ENCODE measurements at places on chromosomes 11 and 22.

DNA sequence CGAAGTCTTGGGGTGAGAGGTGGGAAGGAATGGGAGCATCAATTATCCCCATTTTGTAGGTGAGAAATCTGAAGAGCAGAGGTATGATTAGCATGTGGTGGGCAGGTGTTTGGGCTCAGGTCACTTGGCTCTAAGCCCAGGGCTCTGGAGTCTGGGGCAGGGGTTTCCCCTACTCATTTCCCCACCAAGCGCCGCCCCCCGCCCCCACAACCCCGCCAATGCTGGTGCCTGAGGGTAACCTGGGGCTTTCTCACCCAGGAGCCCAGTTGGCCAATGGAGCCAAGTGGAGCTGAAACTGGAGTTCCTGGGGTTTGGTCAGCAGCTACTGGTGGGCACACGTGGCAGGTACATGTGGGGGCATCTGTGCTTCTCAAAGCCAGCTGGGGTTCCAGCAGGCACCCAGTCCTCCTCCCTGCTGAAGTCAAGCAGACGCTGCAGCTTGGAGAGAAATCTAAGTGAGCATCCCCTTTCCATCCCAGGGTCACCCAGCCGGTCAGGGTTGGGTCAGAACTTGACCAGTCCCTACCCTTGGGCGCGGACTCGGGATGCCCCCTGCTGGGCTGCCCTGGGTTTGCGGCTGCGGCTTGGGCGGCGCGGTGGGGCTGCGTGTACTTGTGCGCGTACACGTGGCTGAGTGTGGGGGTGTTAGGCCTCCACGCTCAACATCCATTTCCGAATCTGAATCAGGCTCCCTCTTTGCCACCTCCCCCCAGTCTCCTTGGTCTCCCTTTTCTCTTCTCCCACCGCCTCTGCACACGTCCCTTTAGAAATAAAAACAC, 1.7 kb upstream of the CHRM1 start:
- no peak overlapping the region for H3K27ac ChIP-seq
- no peak overlapping the region for H3K4me3 ChIP-seq
- H3K4me1 ChIP-seq, result peaks cover 3% of the 10 kb centered on the region
- no peaks in the 10 kb centered on the region for H3K36me3 ChIP-seq
- H3K27me3 ChIP-seq, result peaks cover 57% of the 10 kb centered on the region
- DNase-seq, result no peak

GRCh38 chr11:6856871-6857270, 6.0 kb upstream of the OR10A2 start:
- no peaks in the 10 kb centered on the region for H3K4me1 ChIP-seq
- no peaks in the 10 kb centered on the region for H3K27me3 ChIP-seq
- peak; percentile 0 for DNase-seq
- no peak overlapping the region for H3K27ac ChIP-seq
- H3K36me3 ChIP-seq, result no peaks in the 10 kb centered on the region

DNA sequence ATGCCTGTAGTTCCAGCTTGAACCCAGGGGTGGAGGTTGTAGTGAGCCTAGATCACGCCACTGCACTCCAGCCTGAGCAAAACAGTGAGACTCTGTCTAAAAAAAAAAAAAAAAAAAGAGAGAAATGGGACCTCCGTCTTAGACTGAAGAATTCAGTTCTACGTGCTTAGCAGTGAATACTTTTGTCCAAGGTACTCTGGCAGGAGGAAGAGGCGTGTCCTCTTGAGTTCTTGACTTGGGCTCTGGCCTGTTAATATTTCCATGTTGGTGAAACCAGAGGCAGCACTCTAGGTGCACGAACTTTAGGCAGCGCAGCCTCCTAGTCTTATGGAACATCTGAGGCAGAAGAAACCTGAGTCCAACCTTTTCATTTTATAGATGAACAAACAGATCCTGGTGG, 2.4 kb downstream of the HMBS start:
- no peak for DNase-seq
- H3K36me3 ChIP-seq, result peaks cover 5% of the 10 kb centered on the region
- no peak overlapping the region for H3K4me3 ChIP-seq
- H3K27ac ChIP-seq, result no peak overlapping the region

- H3K36me3 ChIP-seq, result no peaks in the 10 kb centered on the region
- H3K4me1 ChIP-seq, result no peaks in the 10 kb centered on the region
- H3K27me3 ChIP-seq, result no peaks in the 10 kb centered on the region
- H3K4me3 ChIP-seq, result no peak overlapping the region
- no peak overlapping the region for H3K27ac ChIP-seq
Measured at GRCh38 chr11:14612694-14613093, 30.9 kb upstream of the PDE3B start.

DNA sequence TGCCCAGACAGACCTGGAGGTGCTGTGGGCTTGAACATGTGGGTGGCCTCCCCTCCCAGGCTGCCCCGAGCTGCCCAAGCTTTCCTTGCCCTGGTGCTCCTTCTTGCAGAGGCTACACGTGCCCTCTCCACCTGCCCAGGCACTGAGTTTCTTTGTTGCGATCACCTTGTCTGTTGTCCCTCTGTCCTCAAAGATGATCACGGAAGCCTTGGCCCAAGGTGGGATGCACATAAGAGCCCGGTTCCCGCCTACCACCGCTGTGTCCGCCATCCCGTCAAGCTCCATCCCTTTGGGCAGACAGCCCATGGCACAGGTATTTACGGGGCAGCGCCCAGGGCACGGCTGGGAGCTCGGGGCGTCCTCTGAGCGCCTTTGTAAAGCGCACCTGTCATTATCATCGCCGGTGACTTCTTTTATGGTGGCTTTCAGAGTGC, 67.5 kb downstream of the MED15 start:
- H3K4me1 ChIP-seq, result peaks cover 17% of the 10 kb centered on the region
- no peaks in the 10 kb centered on the region for H3K27me3 ChIP-seq
- DNase-seq, result no peak

- H3K27ac ChIP-seq, result no peak overlapping the region
- no peak for DNase-seq
- H3K4me3 ChIP-seq, result no peak overlapping the region
- H3K36me3 ChIP-seq, result peaks cover 2% of the 10 kb centered on the region
Measured at GRCh38 chr22:19223617-19224016, 45.1 kb upstream of the SLC25A1 start.

- H3K4me3 ChIP-seq, result no peak overlapping the region
- H3K27ac ChIP-seq, result no peak overlapping the region
- H3K27me3 ChIP-seq, result peaks cover 7% of the 10 kb centered on the region
- H3K4me1 ChIP-seq, result no peaks in the 10 kb centered on the region
- no peak for DNase-seq
Measured at GRCh38 chr11:2552210-2552609, 107.4 kb downstream of the KCNQ1 start.

DNA sequence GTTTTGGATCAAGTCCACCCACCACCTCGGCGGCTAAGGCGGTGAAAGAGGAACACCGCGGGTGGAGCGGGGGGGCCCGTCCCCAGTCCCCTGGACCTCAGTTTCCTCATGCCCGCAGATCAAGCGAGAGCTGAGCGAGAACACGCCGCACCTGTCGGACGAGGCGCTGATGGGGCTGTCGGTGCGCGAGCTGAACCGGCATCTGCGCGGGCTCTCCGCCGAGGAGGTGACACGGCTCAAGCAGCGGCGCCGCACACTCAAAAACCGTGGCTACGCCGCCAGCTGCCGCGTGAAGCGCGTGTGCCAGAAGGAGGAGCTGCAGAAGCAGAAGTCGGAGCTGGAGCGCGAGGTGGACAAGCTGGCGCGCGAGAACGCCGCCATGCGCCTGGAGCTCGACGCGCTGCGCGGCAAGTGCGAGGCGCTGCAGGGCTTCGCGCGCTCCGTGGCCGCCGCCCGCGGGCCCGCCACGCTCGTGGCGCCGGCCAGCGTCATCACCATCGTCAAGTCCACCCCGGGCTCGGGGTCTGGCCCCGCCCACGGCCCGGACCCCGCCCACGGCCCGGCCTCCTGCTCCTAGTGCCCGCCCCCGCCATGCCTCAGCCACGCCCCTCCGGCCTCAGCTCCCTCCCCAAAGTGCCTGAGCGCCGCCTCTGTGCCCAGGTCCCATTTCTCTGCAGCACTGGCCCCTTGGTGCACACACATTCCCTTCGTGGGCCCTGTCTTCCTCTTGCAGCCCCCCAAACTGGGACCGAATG, 12.7 kb downstream of the MAFF start:
- peak; percentile 65 for DNase-seq
- H3K27ac ChIP-seq, result no peak overlapping the region

GRCh38 chr22:17403906-17404305, 34.6 kb downstream of the CECR2 start:
- H3K27me3 ChIP-seq, result no peaks in the 10 kb centered on the region
- no peaks in the 10 kb centered on the region for H3K4me1 ChIP-seq
- no peak overlapping the region for H3K4me3 ChIP-seq
- H3K36me3 ChIP-seq, result no peaks in the 10 kb centered on the region

DNA sequence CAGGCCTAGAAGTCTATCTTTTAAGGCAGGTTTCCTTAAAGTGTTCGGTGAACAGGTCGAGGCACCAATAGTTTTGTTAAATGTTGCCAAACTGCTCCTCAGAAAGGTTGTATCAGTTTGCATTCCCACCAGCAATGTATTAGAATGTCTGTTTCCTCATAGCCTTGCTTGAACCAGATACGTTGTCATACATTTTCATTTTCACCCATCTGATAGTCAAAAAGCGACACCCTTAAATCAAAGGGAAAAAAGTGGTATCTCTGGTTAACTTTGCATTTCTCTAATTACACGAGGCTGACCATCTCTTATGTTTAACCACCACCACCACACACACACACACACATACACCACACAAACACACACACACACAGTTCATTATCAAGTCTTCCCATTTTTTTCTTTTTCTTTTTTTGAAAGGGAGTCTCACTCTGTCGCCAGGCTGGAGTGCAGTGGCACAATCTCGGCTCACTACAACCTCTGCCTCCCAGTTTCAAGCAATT, 16.3 kb downstream of the PRR14L start:
- DNase-seq, result no peak
- no peaks in the 10 kb centered on the region for H3K36me3 ChIP-seq
- H3K4me1 ChIP-seq, result no peaks in the 10 kb centered on the region
- no peaks in the 10 kb centered on the region for H3K27me3 ChIP-seq

GRCh38 chr11:41047229-41047628, 412.2 kb downstream of the LRRC4C start:
- H3K4me1 ChIP-seq, result no peaks in the 10 kb centered on the region
- H3K4me3 ChIP-seq, result no peak overlapping the region
- H3K27me3 ChIP-seq, result no peaks in the 10 kb centered on the region

DNA sequence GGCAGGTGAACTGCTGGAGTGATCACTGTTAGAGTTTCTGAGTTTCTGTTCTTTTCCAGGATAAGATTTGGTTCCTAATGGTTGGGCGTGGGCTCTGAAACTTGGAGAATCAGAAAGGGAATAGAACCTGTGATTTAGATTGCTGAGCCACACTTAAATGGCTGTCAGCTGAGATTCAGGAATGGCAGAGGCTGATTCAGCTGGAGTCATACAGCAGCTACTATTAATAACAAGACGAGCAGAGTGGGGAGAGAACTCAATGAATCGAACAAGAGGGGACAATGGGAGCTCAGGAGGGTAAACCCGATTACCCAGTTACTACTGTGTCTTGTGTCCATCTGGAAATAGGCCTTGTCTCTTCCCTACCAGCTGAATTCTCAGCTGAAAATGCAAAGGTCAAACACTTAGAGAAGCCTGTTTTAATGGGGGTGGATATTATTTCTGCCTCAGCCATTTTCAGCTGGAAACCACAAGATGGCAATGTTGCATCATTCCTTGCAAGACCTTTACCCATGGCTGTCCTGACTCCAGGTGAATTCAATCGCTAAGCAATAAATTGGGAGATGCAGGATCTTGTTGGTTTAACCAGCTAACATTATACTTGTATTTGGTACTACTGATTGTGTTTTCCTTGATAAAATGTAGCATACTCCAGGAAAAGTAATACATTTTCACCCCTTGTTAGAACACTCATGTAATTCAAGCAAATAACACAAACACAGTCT, 104.5 kb upstream of the RAG2 start:
- no peak overlapping the region for H3K27ac ChIP-seq
- no peaks in the 10 kb centered on the region for H3K36me3 ChIP-seq
- H3K27me3 ChIP-seq, result no peaks in the 10 kb centered on the region

DNA sequence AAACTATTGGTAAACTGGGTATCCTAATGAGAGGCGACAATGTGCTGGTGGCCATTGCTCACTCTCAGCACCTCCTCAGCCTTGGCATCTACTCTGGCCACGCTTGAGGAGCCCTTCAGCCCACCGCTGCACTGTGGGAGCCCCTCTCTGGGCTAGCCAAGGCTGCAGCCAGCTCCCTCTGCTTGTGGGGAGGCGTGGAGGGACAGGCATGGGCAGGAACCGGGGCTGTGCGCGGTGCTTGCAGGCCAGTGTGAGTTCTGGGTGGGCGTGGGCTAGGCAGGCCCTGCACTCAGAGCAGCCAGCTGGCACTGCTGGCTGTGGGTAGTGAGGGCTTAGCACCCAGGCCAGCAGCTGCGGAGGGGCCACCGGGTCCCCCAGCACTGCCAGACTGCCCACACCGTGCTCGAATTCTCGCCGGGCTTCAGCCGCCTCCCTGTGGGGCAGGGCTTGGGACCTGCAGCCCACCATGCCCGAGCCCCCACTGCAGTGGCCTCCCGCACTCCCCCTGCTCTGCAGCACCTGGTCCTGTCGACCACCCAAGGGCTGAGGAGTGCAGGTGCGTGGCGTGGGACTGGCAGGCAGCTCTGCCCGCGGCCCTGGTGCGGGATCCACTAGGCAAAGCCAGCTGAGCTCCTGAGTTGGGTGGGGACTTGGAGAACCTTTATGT, 575.9 kb upstream of the ANO3 start:
- H3K4me1 ChIP-seq, result no peaks in the 10 kb centered on the region
- no peaks in the 10 kb centered on the region for H3K36me3 ChIP-seq
- H3K27ac ChIP-seq, result no peak overlapping the region
- no peak for DNase-seq

GRCh38 chr11:48096588-48097525, 116.5 kb downstream of the PTPRJ start:
- no peak for DNase-seq
- H3K4me3 ChIP-seq, result no peak overlapping the region
- no peaks in the 10 kb centered on the region for H3K27me3 ChIP-seq
- no peak overlapping the region for H3K27ac ChIP-seq
- H3K4me1 ChIP-seq, result no peaks in the 10 kb centered on the region

GRCh38 chr11:11451501-11452005, 98.5 kb upstream of the CSNK2A3 start:
- H3K36me3 ChIP-seq, result no peaks in the 10 kb centered on the region
- H3K4me1 ChIP-seq, result no peaks in the 10 kb centered on the region
- no peaks in the 10 kb centered on the region for H3K27me3 ChIP-seq
- H3K4me3 ChIP-seq, result no peak overlapping the region
- peak; percentile 4 for DNase-seq
